CD14-positive monocyte (primary cell): ENCODE measurements at places on chromosomes 7 and 10.
A peak's percentile ranks its signal among the peaks of the same experiment; 100 is the strongest.

GRCh38 chr7:121557034-121557892 lies 161.2 kb upstream of the FAM3C start:
- no peak for DNase-seq
- no peak overlapping the region for H3K4me3 ChIP-seq
- H3K36me3 ChIP-seq = no peaks in the 10 kb centered on the region
- H3K27me3 ChIP-seq = no peaks in the 10 kb centered on the region

- no peaks in the 10 kb centered on the region for H3K27me3 ChIP-seq
- H3K4me3 ChIP-seq = no peak overlapping the region
Observed at GRCh38 chr10:26486304-26486703, 48.2 kb downstream of the APBB1IP start.

- no peak overlapping the region for H3K4me3 ChIP-seq
- peaks cover 47% of the 10 kb centered on the region for H3K4me1 ChIP-seq
- peak overlapping the region; percentile 77 for H3K27ac ChIP-seq
- H3K27me3 ChIP-seq = no peaks in the 10 kb centered on the region
- peaks cover 8% of the 10 kb centered on the region for H3K36me3 ChIP-seq
Observed at GRCh38 chr10:26474026-26474425, 35.9 kb downstream of the APBB1IP start.

- DNase-seq = no peak
- H3K4me1 ChIP-seq = no peaks in the 10 kb centered on the region
- H3K27me3 ChIP-seq = no peaks in the 10 kb centered on the region
- H3K27ac ChIP-seq = no peak overlapping the region
- no peaks in the 10 kb centered on the region for H3K36me3 ChIP-seq
- no peak overlapping the region for H3K4me3 ChIP-seq
Observed at GRCh38 chr7:13159467-13160184, 472.2 kb downstream of the ARL4A start.

DNA sequence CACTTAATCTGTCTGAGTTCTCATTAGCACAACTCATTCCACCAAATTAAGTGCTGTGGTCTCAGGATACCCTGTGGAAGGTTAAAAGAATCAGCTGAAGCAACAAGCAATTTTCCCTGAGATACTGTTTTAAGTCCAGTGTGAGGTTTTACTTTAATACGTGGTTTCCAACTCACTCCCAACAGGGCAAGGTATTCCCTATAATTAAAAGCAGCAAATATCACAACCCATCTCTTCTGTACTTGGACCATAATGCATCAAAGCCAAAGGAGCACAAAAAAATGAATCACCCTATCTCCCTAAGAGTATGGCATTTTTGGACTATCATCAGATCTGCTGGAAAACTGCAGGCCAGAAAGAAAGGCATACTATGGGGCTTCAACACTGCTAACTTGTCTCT lies 4.9 kb downstream of the CADPS2 start:
- no peak overlapping the region for H3K4me3 ChIP-seq
- no peak overlapping the region for H3K27ac ChIP-seq
- peaks cover 37% of the 10 kb centered on the region for H3K27me3 ChIP-seq

- no peak overlapping the region for H3K4me3 ChIP-seq
- DNase-seq = no peak
- no peak overlapping the region for H3K27ac ChIP-seq
Observed at GRCh38 chr10:122161795-122162194, 109.3 kb upstream of the BTBD16 start.

- H3K27ac ChIP-seq = peak overlapping the region; percentile 72
- peak; percentile 63 for DNase-seq
- peak overlapping the region; percentile 53 for H3K4me3 ChIP-seq
Observed at GRCh38 chr7:47587351-47587750, 5.4 kb upstream of the TNS3 start.

DNA sequence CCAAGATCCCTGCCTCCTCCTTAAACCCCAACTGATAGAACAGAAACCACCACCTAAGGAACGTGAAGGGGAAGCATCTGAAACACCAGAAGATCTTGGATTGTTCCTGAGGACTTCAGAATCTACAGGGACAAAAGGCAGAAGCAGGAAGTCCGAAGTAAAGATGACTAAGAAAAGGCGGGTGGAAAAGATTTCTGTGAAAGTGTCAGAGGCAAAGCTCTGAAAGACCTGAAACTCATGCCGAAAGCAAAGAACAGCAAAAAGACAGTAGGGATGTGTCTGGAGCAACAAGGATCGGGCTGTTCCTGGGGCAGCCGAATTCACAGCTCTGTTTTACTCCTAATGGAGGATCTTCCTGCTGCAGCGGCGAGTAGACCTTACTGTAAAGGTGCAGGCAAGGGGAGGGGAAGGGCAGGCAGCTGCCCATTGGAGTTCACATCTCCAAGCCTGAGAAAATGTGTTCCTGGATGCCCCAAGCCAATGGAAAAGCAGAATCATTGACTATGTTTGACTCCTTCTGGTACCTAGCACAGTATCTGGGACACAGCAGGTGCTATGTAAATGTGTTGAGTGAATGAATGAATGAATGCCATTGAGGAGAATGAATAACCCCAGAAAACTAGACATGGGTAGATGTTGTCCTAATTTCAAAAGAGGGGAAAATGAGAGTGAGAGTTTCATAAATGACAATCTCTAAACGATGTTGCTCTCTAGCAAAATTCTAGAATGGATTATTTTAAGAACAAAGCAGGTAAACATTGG lies 40.4 kb downstream of the PDIA4 start:
- no peak for DNase-seq
- H3K4me1 ChIP-seq = peaks cover 34% of the 10 kb centered on the region
- H3K27ac ChIP-seq = peak overlapping the region; percentile 78

GRCh38 chr7:49766966-49767365 lies 6.5 kb upstream of the VWC2 start:
- H3K4me1 ChIP-seq = no peaks in the 10 kb centered on the region
- no peaks in the 10 kb centered on the region for H3K36me3 ChIP-seq
- no peak for DNase-seq
- peaks cover 15% of the 10 kb centered on the region for H3K27me3 ChIP-seq

DNA sequence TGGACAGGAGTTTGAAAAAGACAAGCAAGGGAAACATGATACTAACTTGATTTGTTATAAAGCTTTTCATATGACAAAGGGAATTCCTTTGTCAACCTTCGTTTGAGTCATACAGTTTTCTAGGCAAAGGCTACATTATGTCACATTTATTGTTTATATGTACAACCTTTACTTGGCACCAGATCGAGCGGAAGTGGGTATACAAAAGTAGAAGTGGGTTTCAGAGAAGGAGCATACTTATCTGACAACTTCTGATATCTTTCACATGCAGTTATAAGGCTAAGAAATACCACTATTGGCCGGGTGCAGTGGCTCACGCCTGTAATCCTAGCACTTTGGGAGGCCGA lies 11.0 kb downstream of the STMP1 start:
- H3K4me3 ChIP-seq = no peak overlapping the region
- H3K27me3 ChIP-seq = no peaks in the 10 kb centered on the region
- no peaks in the 10 kb centered on the region for H3K4me1 ChIP-seq
- H3K36me3 ChIP-seq = peaks cover 60% of the 10 kb centered on the region

GRCh38 chr7:35802649-35803048 lies 1.8 kb downstream of the SEPTIN7 start:
- H3K36me3 ChIP-seq = no peaks in the 10 kb centered on the region
- no peak for DNase-seq
- H3K4me1 ChIP-seq = peaks cover 21% of the 10 kb centered on the region
- no peaks in the 10 kb centered on the region for H3K27me3 ChIP-seq
- no peak overlapping the region for H3K27ac ChIP-seq
- H3K4me3 ChIP-seq = no peak overlapping the region

DNA sequence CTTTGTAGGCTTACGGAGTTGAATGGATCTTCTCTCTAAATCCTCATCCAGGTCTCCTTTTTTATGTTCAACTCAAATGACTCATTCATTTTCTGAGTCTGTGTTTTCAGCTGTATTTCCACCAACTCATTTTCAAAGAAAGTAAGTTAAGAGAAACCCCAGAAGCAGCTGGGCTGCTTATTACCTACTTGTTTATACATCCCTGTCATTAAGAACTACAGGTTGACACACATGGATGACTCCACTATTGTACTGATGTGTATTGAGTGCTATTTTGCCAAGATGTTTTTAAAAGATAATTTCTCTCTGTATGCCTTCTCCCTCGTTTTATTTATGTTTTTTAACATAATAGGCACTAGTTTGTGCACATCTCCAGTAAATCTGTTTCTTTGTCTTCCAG lies 41.9 kb downstream of the DGKI start:
- no peak overlapping the region for H3K4me3 ChIP-seq
- H3K36me3 ChIP-seq = no peaks in the 10 kb centered on the region
- H3K4me1 ChIP-seq = no peaks in the 10 kb centered on the region
- no peaks in the 10 kb centered on the region for H3K27me3 ChIP-seq
- no peak overlapping the region for H3K27ac ChIP-seq
- DNase-seq = no peak

DNA sequence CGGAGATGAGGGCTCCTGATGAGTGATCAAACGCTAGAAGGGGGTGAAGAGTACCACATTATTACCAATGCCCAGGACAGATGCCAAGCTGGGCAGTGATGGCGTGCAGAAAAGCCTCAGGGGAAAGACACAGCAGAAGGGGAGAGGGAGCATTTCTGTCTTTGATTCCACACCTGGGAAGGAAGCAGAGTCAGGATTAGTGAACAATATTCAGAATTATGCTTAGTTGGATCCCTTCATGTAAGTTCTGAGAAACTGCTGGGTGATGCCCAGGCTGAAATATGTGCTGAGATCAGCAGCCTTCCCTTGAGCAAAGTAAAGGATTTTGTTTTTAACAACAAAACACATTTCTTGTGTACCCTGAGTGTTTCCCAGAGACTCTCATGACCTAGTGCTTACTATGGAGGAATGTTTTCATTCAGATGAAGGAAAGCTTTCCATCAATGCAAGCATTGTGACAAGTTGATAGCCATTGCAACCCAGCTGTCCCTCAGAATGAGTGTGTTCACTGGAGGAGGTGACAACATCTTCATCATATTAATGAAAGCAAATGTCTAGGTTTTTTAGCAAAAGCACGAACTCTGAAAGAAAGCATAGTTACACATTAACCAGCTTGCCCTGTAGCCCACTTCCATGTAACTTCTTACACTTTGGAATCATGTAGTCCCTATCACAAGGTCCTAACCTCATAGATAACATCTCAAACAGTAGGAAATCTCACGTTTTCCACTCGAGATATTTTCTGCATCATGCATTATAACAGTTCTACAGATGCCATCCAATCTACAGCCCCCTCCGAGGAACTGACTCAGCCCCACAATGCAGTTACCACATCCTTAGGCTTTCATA lies 23.8 kb upstream of the AKR1C1 start:
- no peaks in the 10 kb centered on the region for H3K36me3 ChIP-seq
- no peaks in the 10 kb centered on the region for H3K27me3 ChIP-seq
- H3K4me1 ChIP-seq = no peaks in the 10 kb centered on the region
- DNase-seq = no peak
- no peak overlapping the region for H3K27ac ChIP-seq
- no peak overlapping the region for H3K4me3 ChIP-seq

- DNase-seq = no peak
- no peaks in the 10 kb centered on the region for H3K36me3 ChIP-seq
- H3K27ac ChIP-seq = no peak overlapping the region
Observed at GRCh38 chr10:14498326-14498725, 167.6 kb upstream of the FRMD4A start.

- H3K4me1 ChIP-seq = no peaks in the 10 kb centered on the region
- H3K27ac ChIP-seq = no peak overlapping the region
- no peaks in the 10 kb centered on the region for H3K27me3 ChIP-seq
- H3K36me3 ChIP-seq = peaks cover 2% of the 10 kb centered on the region
- no peak overlapping the region for H3K4me3 ChIP-seq
Observed at GRCh38 chr10:68435803-68436202, 28.7 kb upstream of the RUFY2 start.

DNA sequence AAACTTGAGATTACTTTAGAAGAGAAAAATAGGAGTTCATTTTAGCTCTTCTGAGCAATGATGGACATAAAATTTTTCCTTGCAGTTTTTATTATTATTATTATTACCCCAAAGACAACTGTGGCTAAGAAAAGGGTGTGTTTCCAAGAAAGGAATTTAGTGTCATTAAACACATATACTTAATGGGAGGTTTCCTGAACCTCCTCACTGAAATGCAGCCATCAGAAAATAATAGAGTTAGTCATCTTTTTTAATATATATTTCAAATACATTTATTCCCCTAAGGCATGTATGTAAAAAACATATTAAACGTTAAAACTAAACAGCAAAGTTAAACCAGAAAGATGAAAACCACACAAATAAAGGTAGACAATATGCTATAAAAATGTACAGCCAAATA lies 66.8 kb downstream of the CRPPA start:
- no peak overlapping the region for H3K4me3 ChIP-seq
- no peaks in the 10 kb centered on the region for H3K27me3 ChIP-seq
- H3K27ac ChIP-seq = no peak overlapping the region
- H3K4me1 ChIP-seq = no peaks in the 10 kb centered on the region
- DNase-seq = no peak

- H3K4me1 ChIP-seq = no peaks in the 10 kb centered on the region
- H3K27me3 ChIP-seq = no peaks in the 10 kb centered on the region
- H3K27ac ChIP-seq = no peak overlapping the region
- no peak overlapping the region for H3K4me3 ChIP-seq
Observed at GRCh38 chr7:30788640-30789333, 17.6 kb downstream of the MINDY4 start.

GRCh38 chr7:55053651-55054571 lies 35.1 kb downstream of the EGFR start:
- DNase-seq = no peak
- no peak overlapping the region for H3K4me3 ChIP-seq
- H3K27ac ChIP-seq = no peak overlapping the region
- no peaks in the 10 kb centered on the region for H3K4me1 ChIP-seq

DNA sequence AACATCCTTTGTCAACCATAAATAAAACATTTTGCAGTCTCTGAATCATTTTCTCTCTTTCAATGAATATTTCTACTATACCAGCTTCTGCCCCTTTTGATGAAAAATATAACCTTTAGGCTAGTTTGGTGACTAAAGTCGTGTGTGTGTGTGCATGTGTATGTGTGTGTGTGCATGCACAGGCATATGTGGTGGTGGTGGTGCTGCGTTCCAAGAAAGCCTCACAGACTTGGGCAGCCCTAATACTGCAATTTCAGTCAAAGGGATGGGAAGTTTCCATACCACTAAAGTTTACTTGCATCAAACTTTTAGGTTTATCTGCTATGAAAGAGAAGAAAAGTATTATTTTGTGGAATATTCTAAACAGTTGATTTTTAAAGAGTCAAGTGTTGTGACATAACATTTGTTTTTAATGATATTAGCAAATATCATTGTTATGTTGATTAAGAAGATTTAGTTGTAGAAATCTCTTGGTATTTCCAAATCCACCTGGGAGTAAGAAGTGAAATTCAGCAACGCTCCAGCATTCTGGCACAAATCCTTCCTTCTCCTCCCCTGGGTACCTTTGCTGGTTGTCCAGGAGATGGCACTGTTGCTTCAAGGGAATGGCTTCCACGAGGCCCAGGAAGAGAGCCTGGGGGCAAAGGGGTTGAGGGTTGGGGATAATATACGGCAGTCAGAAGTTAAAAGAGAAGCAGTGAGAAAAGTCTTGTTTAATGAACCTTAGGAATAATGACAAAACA lies 41.5 kb downstream of the ASB4 start:
- no peaks in the 10 kb centered on the region for H3K4me1 ChIP-seq
- no peaks in the 10 kb centered on the region for H3K36me3 ChIP-seq
- DNase-seq = peak; percentile 56
- no peak overlapping the region for H3K4me3 ChIP-seq
